ENCODE measurements at places on chromosomes 5 and 9.

DNA sequence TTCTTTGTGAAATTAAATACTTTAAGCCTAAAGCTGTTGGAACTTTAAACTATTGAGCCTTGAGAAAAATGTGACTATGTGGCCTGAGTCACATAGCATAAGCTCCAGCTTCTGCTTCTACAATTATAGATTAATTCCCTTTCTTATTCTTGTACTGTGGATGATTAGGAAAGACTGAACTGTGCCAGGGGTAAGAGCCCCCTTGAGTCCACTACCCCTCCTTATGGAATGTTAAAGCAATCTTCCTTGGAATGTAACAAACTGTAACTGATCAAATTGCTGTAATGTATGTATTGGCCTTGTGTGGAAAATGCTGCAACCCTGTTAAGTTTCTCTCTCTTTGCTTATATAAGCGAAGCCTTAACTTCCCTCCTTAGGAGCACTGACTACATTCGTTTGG, 273.2 kb downstream of the FAM170A start:
- DNase-seq, result no peak

DNA sequence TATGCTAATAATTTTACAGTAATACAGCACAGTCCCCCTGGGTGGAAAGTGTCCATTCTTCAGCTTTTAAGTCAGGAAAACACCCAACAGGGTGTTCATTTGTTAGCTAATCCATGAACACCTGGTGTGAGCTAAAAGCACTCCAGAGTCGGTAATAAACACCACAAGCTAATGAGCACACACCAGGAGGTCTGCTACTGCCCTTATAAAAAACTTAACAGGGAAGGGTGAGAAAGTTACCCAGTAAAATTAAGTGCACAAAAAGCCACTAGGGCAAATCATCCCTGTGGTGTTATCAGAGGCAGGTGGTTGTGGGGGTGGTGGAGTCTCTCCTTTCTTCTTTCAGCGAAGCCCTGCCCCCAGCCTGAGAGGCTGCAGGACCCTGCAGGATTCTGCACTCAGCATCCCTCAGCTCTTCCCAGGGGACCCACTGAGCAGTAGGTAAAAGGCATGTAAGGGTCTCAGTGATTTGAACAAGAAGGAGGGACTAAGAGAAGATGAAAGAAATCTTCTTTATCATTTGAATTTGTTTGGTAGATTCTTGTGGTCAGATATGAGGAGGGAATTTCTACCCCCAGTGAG, 14.4 kb downstream of the GDNF start:
- no peak for DNase-seq

GRCh38 chr5:133458435-133458834, 153.9 kb downstream of the FSTL4 start:
- peak; percentile 28 for DNase-seq

GRCh38 chr5:173029499-173029921, 26.6 kb upstream of the CREBRF start:
- peak; percentile 50 for DNase-seq

GRCh38 chr9:126694206-126695081, 80.7 kb downstream of the LMX1B start:
- DNase-seq, result peak; percentile 66

- no peak for DNase-seq
These were observed 2.3 kb downstream of the LCN2 start for GRCh38 chr9:128151309-128152132.

DNA sequence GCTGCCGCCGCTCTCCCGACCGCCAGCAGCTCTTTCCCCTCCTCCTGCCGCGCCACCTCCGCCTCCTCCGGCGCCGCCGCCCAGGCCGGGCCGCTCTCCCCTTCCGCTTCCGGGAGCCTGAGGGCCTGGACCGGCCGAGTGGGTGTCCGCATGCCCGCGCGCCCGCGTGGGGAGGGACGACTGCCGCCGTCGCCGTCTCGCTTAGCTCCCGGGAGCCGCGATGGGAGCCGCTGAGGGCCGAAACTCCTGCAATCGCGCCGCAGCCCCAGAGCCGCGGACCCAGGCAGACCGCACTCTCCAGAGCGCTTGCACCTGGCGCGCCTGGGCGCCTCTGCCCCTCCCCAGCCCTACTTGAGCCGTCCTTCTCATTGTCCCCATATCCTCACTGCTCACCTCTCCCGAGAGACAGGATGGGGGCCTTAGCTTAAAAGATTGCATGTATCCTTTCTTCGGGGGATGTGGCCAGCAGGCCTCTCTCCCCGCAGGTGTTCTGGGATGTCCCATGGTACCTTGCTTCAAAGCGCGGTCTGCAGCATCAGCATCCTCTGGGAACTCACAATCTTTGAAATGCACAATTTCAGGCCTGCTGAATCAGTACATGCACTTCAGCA, at the start of gene ZDHHC21:
Gene ZDHHC21 (minus strand): TSS at position 182 of the 611 bp plus-strand sequence. CDS start 19,092 bp downstream, outside the sequence.
- peak; percentile 79 for DNase-seq

- no peak for DNase-seq
These were observed 17.5 kb downstream of the ATOX1 start for GRCh38 chr5:151740958-151741373.

DNA sequence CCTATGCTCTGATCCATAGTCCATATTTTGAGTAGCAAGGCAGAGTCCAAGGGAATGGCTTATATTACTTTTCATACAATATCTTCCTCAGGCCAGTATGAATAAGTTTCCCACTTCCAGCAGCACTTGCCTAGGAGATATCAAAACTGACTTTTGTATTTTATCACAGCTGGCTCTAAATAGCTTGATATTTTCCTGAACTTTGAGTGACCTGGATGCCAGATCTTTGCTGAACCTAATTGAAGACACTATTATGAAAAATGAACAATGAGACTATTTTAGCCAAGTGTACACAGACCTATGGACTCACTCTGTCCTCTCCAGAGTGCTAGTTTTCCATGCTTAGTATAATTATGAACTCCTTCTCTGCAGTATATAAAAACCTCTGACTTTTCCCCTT, 475.6 kb upstream of the PTGER4 start:
- DNase-seq, result no peak

- no peak for DNase-seq
These were observed 175.9 kb downstream of the CEMIP2 start for GRCh38 chr9:71592400-71592799.

DNA sequence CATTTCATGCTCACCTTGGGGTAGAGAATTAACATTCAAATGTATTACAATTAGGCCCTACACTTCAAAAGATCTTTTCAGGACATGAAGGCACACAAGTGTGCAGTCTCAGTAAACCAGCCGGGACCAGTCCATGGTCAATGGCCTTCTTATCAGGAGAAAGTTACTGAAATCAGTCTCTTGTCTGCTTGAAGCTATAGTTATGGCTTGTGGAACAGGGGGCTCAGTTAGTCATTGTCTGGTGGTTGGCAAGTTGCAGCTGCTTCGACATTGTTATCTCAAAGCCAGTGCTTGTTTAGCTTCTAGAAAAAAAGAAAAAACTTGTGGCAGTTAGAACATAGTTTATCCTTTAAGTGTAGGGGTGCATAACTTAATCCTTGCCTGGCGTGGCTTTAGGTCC, 213.1 kb upstream of the ACO1 start:
- DNase-seq, result no peak

DNA sequence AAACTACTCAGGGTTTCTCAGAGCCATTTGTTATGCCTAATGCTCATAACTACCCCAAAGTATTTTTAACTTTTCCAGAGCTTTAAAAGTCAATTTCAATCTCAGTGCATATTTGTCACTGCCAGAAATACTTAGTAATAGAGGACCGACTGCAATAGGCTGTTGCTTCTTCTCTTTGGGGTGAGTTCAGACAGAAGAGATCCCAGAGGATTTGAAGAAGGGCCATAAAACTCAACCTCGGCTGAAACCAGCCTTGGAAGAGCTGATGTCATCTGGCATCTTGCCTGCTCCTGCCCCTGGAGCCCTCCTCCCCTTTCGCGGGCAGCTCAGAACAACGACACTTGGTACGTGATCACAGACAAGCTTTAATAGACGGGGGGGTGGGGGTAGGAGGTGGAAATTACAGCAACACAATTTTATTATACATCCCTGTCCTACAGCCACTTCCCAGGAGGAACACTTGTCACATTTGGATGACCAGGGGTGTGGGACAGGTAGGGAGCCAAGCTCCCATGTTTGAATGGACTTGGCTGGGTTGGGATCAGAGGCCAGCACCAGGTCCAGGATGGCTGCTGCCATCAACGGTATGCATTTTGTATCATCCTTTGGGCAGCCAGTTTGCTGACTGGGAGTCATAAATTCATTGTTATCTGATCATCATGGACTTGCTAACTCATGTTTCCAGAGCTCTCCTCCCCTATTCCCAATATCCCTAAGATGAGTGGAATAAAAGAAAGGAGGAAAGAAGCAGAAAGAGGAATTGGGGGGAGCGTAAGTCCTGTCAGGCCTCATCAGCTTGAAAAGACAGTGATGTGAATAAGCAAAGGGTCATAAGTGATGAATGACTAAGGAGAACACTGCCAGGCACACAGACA, 186.6 kb upstream of the PANK3 start:
- DNase-seq, result no peak

DNA sequence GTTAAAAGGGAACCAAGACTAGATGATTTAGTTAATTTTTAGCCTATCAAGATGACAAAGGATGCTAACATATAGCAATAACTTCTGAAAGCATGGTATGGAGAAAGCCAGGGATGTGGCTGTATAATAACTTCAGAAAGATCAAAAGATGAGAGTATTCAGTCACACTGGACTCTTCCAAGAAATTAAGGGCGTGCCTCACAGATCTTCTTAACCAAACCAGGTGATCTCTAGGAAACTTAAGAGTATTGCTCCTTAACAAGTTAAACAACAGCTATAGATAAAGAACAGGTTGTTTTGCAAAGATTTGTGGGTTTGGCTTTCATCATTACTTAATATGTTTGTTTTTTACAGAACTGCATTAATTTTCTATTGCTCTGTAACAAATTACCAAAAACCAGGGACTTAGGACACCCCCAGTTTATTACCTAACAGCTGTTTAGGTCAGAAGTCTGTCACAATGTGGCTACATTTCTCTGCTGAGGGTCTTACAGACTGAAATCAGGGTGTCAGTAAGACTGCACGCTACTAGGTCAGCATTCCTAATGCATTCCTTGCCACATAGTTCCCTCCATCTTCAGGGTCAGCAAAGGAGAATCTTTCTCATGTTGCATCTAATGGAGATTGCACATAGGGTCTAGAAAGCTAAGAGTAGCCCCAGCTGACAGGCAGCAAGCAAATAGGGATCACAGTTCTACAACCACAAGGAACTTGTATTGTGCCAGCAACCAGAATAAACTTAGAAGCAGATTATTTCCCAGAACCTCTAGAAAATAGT, 113.8 kb downstream of the WDR70 start:
- no peak for DNase-seq

DNA sequence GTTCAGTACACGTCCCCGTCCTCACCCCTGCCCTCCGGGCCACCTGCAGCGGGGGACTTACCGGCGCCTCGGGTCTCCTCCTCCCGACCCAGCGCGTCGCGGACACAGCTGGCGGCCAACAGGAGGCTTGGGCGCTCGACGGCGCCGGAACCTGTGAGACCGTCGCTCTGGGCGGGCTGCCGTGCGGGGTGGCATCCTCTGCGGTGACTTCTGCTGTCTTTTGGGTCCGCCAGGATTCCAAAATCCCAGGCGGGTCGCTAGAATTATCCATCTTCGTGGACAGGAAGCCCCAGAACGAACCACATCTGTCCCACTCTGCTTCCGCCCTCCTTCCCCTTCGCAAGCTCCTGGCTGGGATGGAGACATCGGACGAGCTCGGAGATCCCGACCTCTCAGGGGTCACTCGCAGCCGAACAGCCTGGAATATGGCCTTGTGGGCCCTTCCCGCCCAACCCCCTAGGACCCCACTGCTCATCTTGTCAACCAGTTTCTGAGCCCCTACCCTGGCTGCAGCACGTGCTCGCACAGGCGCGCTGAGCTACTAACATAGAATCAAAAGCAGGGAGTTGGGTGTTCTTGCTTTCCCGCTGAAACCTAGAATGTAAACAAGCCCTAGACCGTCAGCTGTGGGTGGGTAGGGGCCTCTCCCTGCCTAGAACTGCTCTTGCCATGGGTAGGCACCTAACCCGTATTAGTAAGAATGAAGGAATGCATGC, 947 bp upstream of the MARCHF3 start:
- no peak for DNase-seq

DNA sequence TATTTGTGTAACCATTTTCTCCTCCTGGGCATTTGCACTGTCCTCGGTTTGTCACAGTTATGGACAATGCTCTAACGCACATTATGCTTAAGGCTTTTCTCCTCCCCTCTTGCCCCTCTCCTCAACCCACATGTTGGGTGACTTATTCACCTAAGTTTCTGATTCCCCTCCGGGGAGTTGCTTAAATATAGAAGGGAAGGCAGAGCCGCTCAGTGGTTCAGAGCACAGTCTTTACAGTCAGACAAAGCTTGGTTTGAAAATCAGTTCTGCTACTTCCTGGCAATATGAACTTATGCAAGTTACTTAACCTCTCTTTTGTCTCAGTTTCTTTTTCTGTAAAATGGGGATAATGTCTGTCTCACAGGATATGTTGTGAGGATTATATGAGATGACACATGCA, 41.2 kb upstream of the SPRY4 start:
- no peak for DNase-seq

GRCh38 chr9:13690595-13690994, 411.1 kb upstream of the MPDZ start:
- no peak for DNase-seq

- no peak for DNase-seq
These were observed 63.2 kb upstream of the FYB1 start for GRCh38 chr5:39282561-39282960.

DNA sequence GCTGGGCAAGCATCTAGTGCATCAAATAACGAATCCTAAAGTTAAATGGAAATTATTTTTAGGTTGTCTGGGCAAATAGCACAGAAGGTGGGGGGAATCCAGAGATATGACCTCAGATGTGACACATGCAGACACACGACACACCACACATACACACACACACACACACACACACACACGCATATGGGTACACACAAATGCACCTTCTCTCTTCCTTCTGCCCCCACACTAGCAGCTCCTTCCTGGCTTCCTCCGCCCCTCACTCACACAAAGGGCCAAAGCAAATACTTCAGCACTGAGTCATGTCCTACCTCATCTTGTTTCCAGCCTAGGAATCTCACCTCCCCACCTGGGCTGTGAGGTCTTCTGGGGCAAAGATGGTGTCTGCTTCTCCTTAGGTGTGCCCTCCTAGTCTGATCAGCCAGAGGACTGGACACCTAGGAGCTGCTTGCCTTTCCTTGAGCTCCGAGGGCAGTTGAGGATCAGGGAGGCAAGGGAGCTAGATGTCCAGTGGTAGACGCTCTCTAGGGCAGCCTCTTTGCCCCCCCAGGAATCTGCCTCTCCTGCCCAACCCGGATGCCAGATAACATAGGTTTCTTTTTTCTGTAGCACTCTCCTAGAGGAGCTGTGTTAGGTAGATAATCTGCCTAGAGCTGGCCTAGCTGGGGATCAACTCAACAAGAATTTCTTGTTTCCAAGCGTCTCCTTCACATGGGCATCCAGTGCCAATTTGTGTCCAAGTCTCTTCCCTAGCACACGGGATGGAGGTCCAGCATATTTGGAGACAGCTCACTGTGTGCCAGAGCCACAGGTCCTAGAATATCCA, 14.3 kb upstream of the JADE2 start:
- no peak for DNase-seq

DNA sequence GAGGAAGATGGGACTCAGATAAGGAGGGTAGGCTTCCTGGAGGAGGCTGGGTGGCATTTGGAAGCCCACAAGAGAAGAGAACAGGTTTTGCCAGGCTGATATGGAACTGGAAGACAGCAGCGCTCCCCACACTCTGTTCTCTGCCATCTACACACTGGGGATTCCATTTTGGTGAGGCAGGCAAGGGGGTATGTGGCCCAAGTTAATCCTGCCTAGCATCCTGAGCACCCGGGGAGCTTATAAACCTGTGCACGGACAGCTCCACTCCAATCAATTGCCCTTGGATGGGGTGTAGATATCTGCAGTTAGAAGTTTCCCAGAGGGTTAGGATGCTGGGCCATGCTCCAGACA, 158.8 kb downstream of the MACROH2A1 start:
- no peak for DNase-seq
